CD4-positive, alpha-beta T cell treated with Interleukin-15 for 4 hours (primary cell): ENCODE measurements at places on chromosomes 3 and 15.
A peak's percentile ranks its signal among the peaks of the same experiment; 100 is the strongest.

GRCh38 chr3:124489506-124489905 lies 240.7 kb upstream of the UMPS start:
- no peak for DNase-seq

DNA sequence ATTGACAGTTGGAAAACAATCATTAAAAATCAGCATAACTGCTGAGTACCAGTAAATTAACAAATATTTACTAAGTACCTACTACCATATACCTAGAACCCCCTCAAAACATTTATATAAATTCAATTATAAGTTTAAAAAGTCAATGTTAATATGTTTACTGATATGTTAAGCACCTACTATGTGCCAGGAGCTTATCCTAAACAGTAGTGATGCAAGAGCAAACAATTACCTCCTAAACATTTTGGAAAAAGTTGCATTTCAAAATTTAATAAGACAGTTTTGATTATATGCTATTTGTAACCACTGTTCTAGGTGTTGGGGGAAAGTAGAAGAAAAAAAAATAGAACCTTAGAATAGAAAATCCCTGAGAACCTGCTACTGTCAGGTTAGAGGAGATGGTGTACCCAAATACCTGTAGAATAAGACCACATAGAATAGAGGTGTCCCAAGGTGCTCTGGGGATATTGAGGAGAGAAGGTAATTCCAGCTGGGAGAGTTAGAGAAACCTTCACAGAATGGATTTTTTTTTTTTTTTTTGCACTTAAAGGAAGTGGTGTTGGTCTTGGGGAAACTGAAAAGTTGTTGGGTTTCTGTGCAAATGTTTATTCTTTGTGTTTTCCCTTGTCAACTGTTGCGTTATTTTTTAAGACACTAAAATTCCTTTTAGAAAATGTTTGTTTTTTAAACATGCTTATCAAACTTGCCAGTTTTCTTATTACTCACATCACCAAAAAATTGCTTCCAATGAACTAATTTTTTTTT lies 16.0 kb downstream of the SNRK start:
- no peak for DNase-seq

GRCh38 chr15:41897363-41897799 lies 3.5 kb upstream of the SPTBN5 start:
- DNase-seq: no peak

DNA sequence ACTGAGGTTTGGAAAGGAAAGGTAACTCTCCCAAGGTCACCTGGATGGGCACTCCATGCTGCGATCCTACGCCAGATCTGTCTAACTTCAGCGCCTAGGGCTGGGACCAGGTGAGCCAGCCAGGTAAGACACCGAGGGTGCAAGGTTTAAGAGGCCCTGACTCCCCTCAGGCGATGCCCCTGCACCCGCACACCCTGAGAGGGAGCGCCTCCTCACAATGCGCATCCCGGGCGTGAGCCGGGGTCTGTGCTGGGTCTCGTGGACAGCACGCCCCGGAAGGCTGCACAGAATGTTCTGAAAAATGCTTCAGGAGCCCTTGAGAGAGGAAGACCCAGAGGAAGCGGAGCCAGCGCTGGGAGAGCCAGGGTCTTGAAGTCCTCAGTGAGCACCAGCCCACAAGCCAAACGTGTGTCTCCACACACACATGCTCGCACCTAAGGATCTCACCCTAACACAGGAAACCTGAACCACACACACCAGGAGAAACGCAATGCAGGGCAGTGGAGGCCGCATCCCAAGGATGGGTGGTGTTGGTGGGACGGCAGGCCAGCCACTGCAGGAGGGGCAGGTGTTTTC lies 142.0 kb downstream of the ADAMTS17 start:
- DNase-seq: no peak

GRCh38 chr15:41610048-41610447 lies 50.2 kb upstream of the MGA start:
- DNase-seq: no peak

- DNase-seq: peak; percentile 84
Measured at GRCh38 chr15:72685925-72686794, at the start of the genes BBS4 and HIGD2B. Gene BBS4 (plus strand): TSS chr15:72686207. CDS start chr15:72686228, 21 bp downstream. Gene HIGD2B (minus strand): TSS chr15:72686182. CDS start chr15:72676374, 9,808 bp downstream.

DNA sequence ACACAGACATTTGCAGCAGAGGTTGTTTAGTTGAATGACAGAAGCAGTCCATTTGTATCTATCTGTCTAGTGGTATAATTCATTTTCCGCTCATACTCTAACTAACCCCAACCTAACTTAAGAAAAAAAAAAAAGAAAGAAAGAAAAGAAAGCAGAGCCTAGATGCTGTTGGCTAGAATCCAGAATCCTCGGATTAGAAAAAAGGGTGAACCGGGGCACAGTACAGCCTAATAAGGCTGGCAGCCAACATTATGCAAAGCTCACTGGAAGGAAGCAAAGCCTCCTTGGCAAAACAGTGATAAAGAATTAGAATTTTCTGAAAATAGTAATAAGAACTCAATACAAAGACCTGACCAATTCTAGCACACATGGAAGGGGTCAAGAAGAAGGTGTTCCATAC lies 640.8 kb downstream of the TUSC7 start:
- no peak for DNase-seq

DNA sequence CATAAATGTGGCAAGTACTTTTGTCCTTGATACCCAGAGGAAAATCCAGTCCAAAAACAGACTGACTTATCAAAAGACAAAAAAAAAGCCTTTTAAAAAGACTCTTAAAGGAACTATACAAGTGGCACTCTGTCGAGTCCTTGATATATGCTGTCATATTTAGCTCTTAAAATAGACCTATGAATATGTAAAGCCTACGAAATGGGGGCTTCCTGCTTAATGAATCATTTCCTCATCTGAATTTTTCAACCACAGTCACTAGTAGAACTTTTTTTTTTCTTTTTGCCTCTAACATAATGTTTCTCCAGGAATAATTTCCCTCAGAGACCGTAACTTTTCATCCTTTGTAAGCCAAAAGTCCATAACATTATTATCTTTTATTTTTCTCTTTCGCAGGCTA lies 95.8 kb downstream of the P3H2 start:
- no peak for DNase-seq

- no peak for DNase-seq
Measured at GRCh38 chr15:85097250-85097649, 115.6 kb downstream of the PDE8A start.

DNA sequence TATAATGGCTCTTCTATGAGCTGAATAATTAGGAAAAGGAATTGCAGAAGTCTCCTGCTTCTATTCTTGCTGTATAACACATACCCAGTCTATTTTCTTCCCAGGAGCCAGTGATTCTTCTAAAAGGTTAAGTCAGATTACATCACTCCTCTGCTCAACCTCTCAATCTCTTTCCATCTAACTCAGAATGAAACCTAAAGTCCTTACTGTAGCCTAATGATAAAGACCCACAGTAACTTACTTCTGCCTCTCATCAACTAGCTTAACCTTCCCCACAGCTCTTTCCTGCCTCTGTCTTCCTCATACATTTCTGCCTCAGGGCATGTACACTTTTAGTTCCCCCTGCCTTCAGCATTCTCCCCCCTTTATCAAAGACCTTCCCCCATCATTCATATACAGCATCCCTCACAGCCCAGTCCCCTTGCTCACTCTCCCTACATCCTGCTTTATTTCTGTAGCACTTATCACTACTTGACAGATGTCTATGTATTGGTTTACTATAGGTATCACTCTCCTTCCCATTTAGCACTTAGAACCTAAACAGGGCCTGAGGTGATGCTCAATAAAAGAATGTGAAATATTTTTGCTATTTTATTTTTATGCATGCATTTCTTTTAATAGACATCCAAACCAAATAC lies 28.5 kb upstream of the CMTM6 start:
- no peak for DNase-seq

DNA sequence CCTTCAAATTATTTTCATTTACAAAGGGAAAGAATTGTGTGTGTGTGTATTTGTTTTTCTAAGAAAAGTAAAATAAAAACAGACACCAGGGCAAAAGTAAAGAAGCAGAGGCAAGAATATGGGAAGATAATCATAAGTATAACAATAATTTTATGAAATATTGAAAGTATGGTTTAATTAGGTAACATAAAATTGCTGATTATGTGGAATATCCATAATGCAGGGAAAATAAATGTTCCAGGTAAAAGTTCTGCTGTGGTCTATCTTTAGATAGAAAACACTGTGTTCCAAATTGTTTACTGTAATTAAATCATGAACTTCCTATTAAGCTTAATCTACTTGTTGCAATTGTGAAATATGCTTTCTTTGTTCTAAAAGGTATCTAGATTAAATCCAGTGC lies 25.7 kb upstream of the KCNMB2 start:
- DNase-seq: no peak

DNA sequence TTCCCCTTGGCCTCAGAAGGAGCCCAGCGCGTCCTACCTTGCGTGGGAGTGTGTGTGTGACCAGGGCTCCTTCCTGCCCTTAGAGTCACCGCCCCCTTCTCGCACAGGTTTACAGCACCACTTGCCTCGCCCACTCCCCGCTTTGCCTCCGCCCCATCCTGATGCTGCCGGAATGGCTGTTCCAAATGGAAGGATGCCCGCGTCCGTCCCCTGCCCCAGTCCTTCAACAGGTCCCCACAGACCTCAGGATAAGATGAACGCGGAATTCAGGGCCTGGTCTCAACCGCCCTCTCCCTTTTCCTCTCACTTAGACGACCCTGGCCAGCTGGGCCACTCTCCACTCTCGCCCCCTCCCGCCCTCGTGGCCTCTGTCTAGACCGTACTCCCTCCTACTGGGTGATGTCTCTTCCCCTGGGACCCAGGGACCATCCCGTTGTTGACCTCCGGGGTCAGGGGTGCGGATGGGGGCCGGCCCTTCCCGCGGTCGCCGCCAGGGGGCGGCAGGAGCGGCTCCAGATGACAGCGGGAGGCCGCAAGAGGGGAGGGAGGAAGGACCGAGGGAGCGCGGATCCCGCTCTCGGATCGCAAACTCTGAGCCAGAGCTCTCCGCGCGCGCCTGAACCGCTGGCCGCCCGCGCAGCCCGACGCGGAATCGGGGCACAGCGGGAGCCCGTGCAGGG lies at the start of gene THSD4:
TSS of gene THSD4 (plus strand) at position 585 of the 680 bp plus-strand sequence.
- peak; percentile 28 for DNase-seq

- DNase-seq: no peak
Measured at GRCh38 chr3:56536735-56537134, 20.2 kb upstream of the CCDC66 start.

DNA sequence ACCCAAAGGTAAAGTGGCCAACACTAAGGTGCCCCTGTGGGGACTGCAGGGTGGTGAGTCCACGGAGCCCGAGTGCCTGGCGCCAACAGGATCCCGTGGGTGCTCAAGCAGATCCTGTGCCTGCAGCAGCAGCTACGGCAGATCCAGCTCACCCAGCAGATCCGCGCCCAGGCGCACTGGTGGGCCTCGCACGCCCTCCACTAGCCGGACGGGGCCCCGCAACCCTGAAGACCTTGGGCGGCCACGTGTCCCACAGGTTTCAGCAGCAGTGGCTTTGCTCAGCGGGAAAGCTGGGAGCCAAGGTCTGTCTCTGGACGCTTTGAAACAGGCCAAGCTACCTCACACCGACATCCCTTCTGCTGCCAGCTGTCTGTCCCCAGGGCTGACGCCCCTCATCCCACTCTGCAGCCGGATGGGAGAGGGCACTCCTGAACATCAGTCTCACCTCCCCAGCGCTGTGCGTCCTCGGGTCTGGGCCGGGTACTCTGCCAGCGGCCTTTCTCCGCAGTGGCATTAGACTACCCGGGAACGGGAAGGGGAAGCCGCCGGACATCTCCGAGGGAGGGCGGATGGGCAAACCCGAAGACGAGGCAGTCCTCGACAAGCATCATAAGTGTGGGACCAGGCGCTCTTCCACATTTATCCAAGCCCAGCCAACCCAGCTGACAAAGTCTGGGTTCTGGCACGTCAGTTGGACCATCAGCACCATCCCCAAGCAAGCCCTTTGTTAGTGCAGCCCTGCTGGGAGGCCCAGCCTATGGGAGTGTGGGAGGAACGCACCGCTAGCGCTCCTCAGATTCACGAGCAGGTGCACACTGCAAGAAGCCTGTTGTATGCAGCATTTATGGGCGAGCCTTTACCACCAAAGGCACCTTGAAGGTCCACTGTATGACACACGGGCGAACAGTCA lies 212.6 kb upstream of the UBE2E2 start:
- DNase-seq: no peak

DNA sequence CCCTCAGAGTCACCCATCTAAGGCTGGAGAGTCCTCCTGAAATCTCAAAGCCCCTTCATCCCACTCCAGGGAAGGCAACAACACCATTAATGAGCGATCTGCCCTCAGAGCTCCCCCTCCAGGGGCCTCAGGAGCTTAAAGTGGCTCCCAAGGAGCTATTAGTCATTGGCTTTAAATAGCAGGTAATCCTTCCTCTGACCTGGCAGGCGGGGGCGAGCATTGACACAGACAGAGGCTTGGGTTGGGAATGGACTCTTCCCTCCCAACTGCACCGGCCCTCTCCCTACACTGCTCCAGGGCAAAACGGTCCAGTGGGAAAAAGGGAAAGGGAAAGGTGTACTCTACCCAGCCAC lies 1.4 kb downstream of the MFGE8 start:
- DNase-seq: no peak

GRCh38 chr3:181948286-181948685 lies 236.6 kb downstream of the SOX2 start:
- no peak for DNase-seq

GRCh38 chr3:198030726-198031125 lies 70.7 kb downstream of the LMLN start:
- DNase-seq: no peak

DNA sequence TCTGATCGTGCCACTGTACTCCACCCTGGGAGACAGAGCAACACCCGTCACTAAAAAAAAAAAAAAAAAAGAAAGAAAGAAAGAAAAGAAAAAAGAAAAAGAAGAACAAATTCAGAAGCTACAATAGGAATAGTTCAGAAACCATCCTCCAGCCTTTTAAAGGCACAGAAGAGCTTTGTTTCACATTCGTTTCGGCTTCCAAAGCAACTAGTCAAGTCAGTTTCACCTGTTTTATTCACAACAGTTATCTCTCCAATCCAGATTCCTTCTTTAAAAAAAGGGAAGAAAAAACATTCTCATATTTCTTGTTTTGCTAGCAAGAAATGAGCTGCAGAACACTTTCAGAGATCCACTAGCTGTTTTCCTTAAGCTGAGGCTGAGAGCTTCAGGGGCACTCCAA lies 767.7 kb upstream of the CFAP20DC start:
- DNase-seq: no peak

DNA sequence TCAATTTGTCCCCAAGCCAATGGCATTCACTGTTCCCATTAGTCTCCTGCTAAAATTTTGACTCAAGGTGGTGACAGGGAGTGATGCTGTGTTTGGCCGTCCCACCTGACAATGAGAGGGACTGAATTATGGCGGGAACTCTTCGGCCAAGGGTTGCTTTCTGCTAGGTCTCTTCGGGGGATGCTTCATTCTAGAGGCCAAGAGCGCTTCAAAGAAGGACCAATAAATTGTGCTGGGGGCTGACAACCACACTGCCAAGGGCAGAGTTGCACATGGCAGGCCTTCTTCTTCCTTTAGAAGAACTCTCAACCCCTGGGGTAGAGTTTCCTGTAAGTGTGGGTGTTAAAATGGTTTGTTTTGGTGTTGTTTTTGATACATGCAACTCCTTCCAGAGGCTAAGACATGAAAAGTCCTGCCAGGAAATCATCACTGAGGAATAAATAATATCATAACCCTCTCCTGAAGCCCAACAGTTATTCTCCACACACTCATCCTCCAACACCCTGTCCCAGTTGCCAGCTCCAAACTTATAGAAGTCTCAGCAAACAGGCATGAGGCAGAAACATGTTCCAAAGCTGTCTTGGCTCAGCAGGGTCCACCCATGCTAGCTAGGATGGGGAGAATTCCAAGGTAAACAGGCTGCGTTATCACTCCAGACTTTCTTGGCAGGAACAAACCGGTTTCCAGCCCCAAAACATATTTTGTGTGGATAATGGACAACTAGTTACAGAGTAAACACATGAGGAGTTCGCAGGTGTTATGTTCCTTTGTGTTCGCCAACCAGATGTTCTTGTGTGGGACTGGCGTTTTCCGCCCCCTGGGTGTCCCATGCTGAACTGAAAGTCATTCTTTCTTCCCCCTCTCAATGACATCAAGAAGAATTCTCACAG lies 396.7 kb upstream of the RGMA start:
- no peak for DNase-seq
